ENCODE measurements at places on chromosomes 1 and 21. TPM values are rescaled to one million over a fixed set of nuclear protein-coding genes. Genes with fewer than 3 reads are reported as not detected.

The LCE1F gene
- not detected for total RNA-seq

The LCE2A gene
- not detected for total RNA-seq

GRCh38 chr1:170063109-170063826, 11.2 kb downstream of the KIFAP3 start:
- H3K36me3 ChIP-seq = no peaks in the 10 kb centered on the region
- no peaks in the 10 kb centered on the region for H3K4me1 ChIP-seq
- no peak overlapping the region for H3K4me3 ChIP-seq
- DNase-seq = no peak
- H3K27me3 ChIP-seq = no peaks in the 10 kb centered on the region

DNA sequence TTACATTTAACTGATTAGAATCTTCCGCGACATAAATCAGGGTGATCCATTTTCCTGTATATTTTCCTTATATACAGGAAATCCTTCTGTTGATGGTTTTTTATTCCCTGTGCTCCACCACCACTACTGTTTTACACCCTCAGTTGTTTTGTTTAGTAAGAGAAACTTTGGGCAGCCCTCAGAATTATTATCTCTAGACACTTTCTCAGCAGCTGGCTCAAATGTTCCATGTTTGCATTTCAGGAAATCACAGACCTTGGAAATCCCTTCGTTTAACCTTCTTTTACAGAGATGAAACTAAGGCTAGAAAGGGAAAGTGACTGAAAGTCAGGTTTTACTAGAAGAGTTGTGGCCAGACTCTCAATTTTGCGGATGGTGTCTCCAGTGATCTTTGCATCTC, 15.2 kb downstream of the ZNF697 start:
- H3K4me1 ChIP-seq = peaks cover 14% of the 10 kb centered on the region
- DNase-seq = no peak
- H3K4me3 ChIP-seq = no peak overlapping the region

The TNFRSF4 gene
- total RNA-seq = 0.20 TPM

DNA sequence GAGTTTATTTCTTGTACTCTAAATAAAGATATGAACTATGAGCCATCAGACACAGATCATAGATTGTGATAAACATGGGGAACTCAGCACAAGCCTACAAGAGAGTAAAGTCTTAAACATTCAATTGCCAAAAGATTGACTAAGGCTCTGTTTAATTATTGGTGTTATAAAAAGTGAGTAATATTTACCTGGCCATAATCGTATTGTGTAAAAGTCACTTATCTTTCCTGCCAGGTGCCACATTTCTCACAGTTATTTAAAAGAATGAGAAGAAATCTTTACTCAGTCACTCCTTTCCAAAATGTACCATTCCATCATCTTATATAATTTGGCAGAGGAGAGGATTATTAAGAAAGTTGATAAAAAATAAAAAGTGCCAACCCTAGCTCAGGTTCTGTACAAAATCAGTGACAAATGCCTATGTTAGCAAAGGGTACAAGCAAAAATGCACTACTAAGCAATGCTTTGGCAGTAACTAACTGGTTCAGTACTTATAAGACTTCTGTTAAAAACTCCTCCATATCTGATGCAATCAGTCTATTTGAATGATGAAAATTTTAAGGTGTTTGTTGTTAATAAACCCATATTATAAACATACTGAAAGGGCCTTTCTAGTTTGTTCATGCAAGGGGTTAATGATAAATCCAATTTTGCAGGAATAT, 5.8 kb upstream of the NR5A2 start:
- no peaks in the 10 kb centered on the region for H3K36me3 ChIP-seq
- H3K27ac ChIP-seq = no peak overlapping the region
- no peaks in the 10 kb centered on the region for H3K27me3 ChIP-seq
- no peak for DNase-seq

- DNase-seq = no peak
- H3K27ac ChIP-seq = no peak overlapping the region
- H3K4me1 ChIP-seq = no peaks in the 10 kb centered on the region
- H3K27me3 ChIP-seq = no peaks in the 10 kb centered on the region
- H3K36me3 ChIP-seq = peaks cover 85% of the 10 kb centered on the region
These were observed 26.7 kb downstream of the LRRC71 start for GRCh38 chr1:156947127-156947526.

GRCh38 chr1:159092036-159092760, 15.6 kb upstream of the AIM2 start:
- H3K27ac ChIP-seq = no peak overlapping the region
- H3K4me3 ChIP-seq = no peak overlapping the region
- no peak for DNase-seq
- H3K36me3 ChIP-seq = no peaks in the 10 kb centered on the region
- no peaks in the 10 kb centered on the region for H3K27me3 ChIP-seq

DNA sequence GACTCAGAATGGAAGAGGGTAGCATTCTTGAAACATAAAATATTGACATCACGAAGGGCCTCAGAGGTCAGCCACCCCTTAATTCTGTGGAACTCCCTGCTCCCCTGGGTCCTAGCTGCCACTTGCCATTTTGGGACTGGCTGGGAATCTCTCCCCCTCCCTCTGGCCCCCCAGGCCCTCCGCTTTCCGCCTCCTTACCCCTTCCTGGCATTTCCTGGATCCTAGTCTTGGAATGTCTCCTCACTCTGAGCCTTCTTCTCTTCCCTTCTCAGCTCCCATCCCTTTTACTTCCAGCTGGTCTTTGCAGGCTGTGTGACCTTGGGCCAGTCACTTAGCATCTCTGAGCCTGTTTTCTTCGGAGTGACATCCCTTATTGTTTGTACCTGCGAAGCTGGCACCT, 4.5 kb downstream of the PADI1 start:
- no peak for DNase-seq
- H3K36me3 ChIP-seq = no peaks in the 10 kb centered on the region
- H3K4me1 ChIP-seq = peaks cover 16% of the 10 kb centered on the region
- no peak overlapping the region for H3K4me3 ChIP-seq
- no peak overlapping the region for H3K27ac ChIP-seq

The MPZ gene
- total RNA-seq = 293 TPM

- no peaks in the 10 kb centered on the region for H3K36me3 ChIP-seq
- no peak overlapping the region for H3K27ac ChIP-seq
- no peaks in the 10 kb centered on the region for H3K27me3 ChIP-seq
- no peak overlapping the region for H3K4me3 ChIP-seq
These were observed 25.8 kb downstream of the CD247 start for GRCh38 chr1:167492481-167492910.

The GPR137B gene
- 21.6 TPM for total RNA-seq

The KLHDC7A gene
- 0.40 TPM for total RNA-seq

DNA sequence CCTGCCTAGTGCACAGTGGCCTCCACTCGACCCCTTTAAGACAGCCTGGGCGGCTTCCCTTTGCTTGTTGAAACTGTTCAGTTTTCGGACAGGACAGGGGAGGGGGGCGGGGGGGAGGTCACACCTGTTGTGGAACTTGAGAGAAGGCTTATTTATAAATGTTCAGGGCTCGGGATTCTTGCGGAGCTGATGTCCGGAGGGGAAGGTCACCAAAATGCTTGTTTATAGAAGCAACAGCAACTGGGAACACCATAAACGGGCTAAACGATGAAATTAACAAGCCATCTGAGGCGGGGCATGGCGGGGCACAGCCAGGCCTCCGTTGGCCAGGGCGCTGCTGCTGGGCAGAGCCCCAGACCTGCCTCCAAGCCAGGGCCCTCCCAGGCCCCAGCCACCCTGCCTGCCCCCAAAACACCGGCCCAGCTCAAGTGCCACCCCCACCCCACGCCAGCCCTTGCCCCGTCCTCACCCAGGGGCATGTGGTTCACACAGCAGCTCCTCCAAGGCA, 59.8 kb upstream of the CASZ1 start:
- no peaks in the 10 kb centered on the region for H3K36me3 ChIP-seq
- no peaks in the 10 kb centered on the region for H3K4me1 ChIP-seq
- H3K4me3 ChIP-seq = no peak overlapping the region
- no peak for DNase-seq
- H3K27me3 ChIP-seq = peaks cover 11% of the 10 kb centered on the region

- H3K4me3 ChIP-seq = no peak overlapping the region
- peaks cover 9% of the 10 kb centered on the region for H3K4me1 ChIP-seq
- H3K27me3 ChIP-seq = no peaks in the 10 kb centered on the region
- DNase-seq = no peak
- peak overlapping the region; percentile 35 for H3K27ac ChIP-seq
- no peaks in the 10 kb centered on the region for H3K36me3 ChIP-seq
These were observed 57.4 kb downstream of the UCK2 start for GRCh38 chr1:165884690-165885304.

DNA sequence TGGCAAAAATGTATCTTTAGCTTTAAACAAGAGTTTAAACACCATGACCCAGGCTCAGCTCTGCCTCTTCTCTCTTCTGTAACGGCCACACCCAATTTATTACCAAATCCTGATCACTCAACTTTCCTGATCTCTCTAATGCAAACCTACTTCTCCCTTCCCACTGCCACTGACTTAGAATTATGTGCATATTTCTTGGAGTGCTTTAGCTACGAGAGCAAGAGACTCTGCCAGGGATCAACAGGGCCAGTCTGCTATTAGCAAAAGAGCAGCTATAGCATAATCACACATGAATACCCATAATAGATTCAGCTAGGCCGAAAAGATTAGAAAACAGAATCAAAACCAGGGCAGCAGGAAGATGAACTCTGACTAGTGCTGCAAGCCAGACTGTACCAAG, 215.5 kb downstream of the MRPL39 start:
- H3K27ac ChIP-seq = no peak overlapping the region
- H3K27me3 ChIP-seq = no peaks in the 10 kb centered on the region
- no peaks in the 10 kb centered on the region for H3K36me3 ChIP-seq
- no peaks in the 10 kb centered on the region for H3K4me1 ChIP-seq

DNA sequence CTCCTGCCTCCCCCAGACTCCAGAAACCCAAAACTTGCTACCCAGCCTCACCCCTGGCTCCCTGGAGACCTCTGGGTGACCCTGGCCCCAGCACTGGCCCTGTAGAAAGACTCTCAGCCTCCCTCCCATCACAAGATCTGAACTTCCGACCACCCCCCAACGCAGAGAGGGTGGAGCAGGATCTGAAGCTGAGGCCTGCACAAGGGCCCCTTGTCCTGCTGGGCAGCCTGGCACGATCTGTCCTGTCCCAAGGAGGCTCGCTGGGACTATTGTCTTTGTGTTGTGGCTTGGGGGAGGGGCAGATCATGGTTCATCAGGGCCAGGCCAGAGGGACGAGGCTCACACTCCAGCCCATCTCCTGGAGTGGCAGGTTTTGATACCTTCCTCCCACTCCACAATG, 20.0 kb downstream of the PHLDA3 start:
- DNase-seq = no peak
- peaks cover 37% of the 10 kb centered on the region for H3K4me1 ChIP-seq
- peak overlapping the region; percentile 74 for H3K27ac ChIP-seq
- no peaks in the 10 kb centered on the region for H3K27me3 ChIP-seq
- H3K36me3 ChIP-seq = no peaks in the 10 kb centered on the region
- no peak overlapping the region for H3K4me3 ChIP-seq

All from spinal cord (tissue), 10 donors.